Karpas-422 (cell line): ENCODE measurements at places on chromosomes 5 and 9.
A peak's percentile ranks its signal among the peaks of the same experiment; 100 is the strongest.

GRCh38 chr5:113240032-113240431, 194.8 kb downstream of the TSSK1B start:
- no peaks in the 10 kb centered on the region for H3K27me3 ChIP-seq
- no peak overlapping the region for H3K27ac ChIP-seq
- H3K36me3 ChIP-seq, result no peaks in the 10 kb centered on the region
- no peak for DNase-seq
- H3K4me3 ChIP-seq, result no peak overlapping the region
- H3K4me1 ChIP-seq, result no peaks in the 10 kb centered on the region

DNA sequence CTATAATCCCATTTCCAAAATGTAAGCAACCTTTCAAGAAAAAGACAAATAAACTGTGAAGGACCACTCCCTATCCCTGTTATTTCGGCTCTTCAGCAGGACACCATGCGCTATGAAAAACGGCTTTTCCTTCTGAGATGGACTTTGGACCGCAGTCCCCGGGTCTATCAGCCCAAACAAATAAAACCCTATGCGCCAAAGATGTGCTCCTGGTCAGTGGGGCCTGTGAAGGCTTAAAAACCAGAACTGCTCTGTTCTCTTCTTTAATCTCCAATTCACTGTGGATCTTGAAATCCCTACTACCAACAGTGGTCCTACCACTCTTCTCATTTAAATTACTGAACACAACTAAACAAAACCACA, 33.3 kb downstream of the RAPGEF1 start:
- no peak overlapping the region for H3K27ac ChIP-seq
- H3K4me3 ChIP-seq, result no peak overlapping the region
- H3K27me3 ChIP-seq, result no peaks in the 10 kb centered on the region
- no peaks in the 10 kb centered on the region for H3K36me3 ChIP-seq

DNA sequence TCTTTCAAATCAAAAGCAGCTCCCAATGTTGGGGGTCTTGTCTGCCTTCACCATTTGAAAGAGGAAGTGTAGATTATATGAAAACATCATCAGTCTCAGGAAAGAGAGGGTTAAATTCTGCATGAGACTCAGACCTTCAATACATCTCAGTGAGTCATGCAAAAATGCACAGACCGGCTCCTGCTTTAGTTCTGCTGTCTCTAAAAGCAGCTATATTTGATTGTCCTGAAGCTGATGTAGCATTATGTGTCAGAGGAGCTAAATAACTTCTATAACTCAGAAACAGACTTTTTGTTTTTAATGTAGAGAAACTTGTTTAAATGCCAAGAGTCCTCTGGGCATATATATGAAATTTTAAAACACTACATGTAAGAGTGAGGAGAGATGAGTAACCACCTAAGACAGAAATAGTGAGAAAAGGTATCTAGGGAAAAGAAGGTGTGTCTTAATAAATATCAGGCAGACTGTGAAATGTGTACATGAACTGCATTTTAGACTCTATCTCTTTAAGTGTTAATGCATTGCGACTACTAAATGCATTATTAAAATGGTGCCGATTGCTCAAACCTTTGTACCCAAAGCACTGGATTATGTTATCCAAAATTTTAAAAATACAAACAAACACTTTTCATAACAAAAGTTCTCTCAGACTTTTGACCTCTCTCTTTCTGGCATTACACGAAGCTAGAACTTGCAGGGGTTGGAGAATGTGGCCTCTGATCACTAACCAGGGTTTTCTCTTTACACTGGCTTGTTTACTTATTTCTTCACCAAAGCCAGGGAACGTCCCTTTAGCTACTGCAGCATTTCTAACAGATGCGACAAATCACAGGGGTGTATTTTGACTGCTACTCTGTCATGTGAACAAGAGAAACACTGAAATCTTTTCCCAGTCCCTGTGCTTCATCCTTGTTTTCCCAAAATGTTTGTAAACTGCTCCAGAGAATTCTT, 302.3 kb downstream of the ARL15 start:
- H3K36me3 ChIP-seq, result no peaks in the 10 kb centered on the region
- no peak overlapping the region for H3K4me3 ChIP-seq
- H3K27me3 ChIP-seq, result no peaks in the 10 kb centered on the region

- no peaks in the 10 kb centered on the region for H3K4me1 ChIP-seq
- H3K4me3 ChIP-seq, result no peak overlapping the region
- no peak overlapping the region for H3K27ac ChIP-seq
- no peak for DNase-seq
- H3K27me3 ChIP-seq, result peaks cover 2% of the 10 kb centered on the region; the same call in 1 of the 2 replicates
Measured at GRCh38 chr5:168301593-168302390, 10.3 kb downstream of the WWC1 start.

- peaks cover 41% of the 10 kb centered on the region for H3K36me3 ChIP-seq
- H3K4me1 ChIP-seq, result peaks cover 17% of the 10 kb centered on the region
- peak overlapping the region; percentile 78 for H3K27ac ChIP-seq
- H3K27me3 ChIP-seq, result no peaks in the 10 kb centered on the region
- H3K4me3 ChIP-seq, result peak overlapping the region; percentile 85
Measured at GRCh38 chr5:180860273-180860886, 696 bp downstream of the ZFP62 start.

DNA sequence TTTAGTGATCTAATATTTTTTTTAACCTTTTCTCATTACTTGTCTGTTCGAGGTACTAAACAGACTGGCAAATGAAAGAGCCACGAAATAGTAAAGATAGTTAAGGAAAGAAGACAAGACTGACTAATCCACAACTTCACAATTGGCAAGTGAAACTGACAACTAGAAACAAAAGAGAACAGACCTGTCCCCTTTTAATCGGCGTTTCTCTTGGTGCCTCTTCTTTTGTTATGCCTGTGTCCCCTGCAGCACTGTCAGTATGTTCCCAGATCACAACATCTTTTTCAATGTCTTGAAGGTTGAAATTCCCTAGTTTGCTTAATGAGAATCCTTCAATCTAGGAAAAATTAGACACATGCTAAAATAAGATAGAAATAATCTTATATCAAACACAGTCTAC, 26.1 kb downstream of the TUT7 start:
- peaks cover 34% of the 10 kb centered on the region for H3K4me1 ChIP-seq
- H3K27me3 ChIP-seq, result no peaks in the 10 kb centered on the region
- no peak for DNase-seq

- no peak for DNase-seq
- no peaks in the 10 kb centered on the region for H3K4me1 ChIP-seq
- H3K36me3 ChIP-seq, result no peaks in the 10 kb centered on the region
- H3K27ac ChIP-seq, result no peak overlapping the region
Measured at GRCh38 chr5:110063640-110064602, 374.2 kb downstream of the MAN2A1 start.

GRCh38 chr9:130200038-130200849, 28.0 kb downstream of the NCS1 start:
- H3K4me3 ChIP-seq, result no peak overlapping the region
- no peak overlapping the region for H3K27ac ChIP-seq
- no peaks in the 10 kb centered on the region for H3K36me3 ChIP-seq
- no peak for DNase-seq
- no peaks in the 10 kb centered on the region for H3K27me3 ChIP-seq

DNA sequence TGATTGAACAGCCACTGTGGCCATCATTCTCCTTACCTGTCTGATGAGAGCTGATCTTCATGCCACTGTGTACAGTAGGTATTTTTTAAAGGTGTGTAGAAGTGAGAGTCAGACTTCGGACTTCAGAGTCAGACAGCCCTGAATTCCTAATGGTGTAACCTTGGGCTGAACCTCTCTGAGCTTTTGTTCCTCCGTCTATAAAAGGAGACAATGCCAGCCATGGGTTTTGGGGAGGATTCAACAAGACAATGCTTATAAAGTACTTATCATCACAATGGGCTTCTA, 18.7 kb downstream of the GSN start:
- DNase-seq, result no peak
- peaks cover 12% of the 10 kb centered on the region for H3K4me1 ChIP-seq
- H3K27ac ChIP-seq, result no peak overlapping the region
- H3K4me3 ChIP-seq, result no peak overlapping the region
